AG04450 (cell line): ENCODE measurements at places on chromosomes 16 and 17.

GRCh38 chr16:17307504-17307903 is 163.3 kb downstream of the XYLT1 start:
- no peak for DNase-seq

DNA sequence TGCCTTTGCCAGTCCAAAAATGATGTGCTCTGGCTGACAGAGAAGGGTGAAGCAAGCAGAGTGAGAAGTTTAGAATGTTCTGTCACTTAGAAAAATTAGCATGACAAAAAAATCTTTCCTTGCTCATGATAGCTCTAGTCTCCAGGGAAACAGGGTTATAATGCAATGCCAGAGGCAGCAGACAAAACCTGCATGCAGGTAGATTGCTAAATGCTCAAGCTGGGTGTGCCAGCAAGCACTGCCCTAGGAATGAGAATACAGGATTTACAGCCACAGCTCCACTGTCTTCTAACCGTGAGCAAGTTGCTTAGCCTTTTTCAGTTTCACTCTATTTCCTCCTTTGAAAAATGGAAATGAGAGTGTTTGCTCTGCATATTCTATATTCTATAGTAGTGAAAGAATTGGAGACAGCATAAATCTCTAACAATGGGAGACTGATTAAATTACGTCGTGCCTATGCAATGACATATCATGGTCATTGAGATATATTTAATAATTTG is 516.6 kb upstream of the C16orf82 start:
- DNase-seq: no peak

GRCh38 chr17:33124871-33125551 is 133.4 kb downstream of the SPACA3 start:
- DNase-seq: no peak

DNA sequence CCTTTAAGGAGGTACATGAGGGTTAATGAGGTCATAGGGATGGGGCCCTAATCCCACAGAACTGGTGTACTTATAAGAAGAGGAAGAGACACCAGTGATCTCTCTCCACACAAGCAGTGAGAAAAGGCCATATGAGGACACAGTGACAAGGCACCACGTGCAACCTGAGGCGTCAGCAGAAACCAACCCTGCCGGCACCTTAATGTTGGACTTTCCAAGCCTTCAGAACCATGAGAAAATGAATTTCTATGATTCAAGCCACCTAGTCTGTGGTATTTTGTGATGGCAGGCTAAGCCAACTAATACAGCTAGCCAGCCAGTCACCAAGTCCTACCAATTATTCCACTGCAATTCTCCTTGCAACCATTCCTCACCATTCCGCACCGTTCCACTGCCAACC is 39.5 kb downstream of the COPRS start:
- no peak for DNase-seq

DNA sequence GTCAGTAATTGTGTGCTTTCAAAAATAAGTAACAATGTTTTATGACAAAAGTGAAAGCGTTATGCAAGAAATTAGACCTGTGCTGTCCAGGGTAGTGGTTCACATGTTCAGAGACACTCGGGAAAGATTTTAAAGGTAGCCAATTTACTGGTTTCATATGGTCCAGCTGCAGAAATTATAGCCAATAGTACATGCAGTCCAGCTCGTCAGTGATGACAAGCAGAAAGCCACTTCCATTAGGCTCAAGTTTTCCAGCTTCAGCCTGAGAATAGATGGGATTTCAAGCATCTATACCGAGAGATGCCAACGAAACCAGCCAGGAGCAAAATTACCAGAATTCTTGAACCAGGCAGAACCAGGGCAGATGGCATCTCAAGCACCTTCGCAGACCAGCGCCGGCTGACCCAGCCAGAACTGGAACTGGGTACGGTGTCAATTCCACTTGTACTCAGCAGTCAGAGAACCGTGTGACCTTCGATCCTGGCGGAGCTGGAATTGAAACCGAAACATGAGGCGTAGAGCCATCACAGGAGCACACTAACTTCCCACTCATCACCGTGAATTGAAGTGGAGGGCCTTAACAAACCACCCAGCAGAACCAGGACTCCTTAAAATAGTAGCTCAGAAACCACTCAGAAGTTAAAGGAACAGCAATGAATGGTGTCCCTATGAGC is 207.9 kb upstream of the HSBP1 start:
- no peak for DNase-seq

GRCh38 chr17:50035421-50035879 is 20.5 kb upstream of the ITGA3 start:
- no peak for DNase-seq

DNA sequence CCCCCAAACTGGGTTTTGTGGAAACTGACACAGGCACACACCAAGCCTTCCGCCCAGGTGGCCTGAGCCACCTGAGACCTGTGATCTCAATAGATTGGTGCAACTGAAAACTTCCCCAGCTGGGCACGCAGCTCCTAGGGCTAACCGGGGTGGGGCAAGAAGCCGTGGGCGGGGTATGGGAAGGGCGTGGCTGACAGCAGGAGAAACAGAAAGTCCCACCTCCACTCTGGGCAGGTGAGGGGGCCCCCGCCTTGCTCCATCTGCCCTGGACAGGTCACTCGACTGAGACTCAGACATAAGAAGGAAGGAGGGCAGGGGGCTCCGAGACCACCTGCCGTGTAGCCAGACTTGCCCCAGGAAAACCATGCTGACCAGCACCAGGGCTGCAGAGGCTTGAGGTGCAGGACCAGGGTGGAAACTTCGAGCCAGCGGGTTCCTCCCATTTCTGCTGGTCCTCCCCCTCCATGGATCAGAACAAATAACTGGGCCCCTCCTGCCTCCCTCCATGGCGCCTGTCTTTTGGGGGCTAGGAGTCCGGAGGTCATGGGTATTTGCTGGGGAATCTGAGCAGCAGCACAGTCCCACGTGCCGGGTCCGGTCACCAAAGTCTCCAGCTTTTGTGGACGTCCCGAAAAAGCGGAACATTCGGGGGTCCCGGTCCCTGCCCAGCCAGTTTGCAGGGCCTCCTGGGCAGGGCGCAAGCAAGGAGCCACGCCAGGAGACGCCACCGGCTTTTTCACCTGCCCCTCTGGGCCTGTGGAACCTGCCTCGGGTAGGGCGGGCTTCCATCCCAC is 1.3 kb downstream of the TIMP2 start:
- no peak for DNase-seq

DNA sequence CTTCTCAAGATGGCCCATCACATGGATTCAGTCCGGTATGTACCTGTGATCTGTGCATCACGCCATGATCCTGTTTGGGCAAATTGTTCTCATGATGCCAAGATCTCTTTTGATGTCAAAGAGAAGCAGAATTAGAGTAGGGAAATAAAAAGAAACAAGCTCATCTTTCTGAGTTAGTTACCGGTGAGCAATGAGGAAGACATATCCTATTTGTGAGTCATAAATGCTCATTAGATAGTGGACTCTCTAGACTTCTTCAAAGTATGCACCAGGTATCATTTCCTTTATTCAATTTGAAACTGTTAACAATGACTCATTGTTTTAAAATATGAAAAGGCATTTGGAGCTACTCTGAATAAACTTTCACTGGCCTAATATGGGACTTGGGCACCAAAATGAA is 8.0 kb upstream of the KRTAP4-12 start:
- no peak for DNase-seq

GRCh38 chr16:21719283-21719682 is 55.5 kb downstream of the OTOA start:
- DNase-seq: no peak

GRCh38 chr17:73797594-73798110 is 153.4 kb upstream of the SDK2 start:
- no peak for DNase-seq
